ENCODE measurements at places on chromosomes 4 and X. TPM values are rescaled to one million over a fixed set of nuclear protein-coding genes. Genes with fewer than 3 reads are reported as not detected.

GPM6B gene
- total RNA-seq = 1.7 TPM

- H3K4me1 ChIP-seq = no peaks in the 10 kb centered on the region
- no peaks in the 10 kb centered on the region for H3K27me3 ChIP-seq
- no peak overlapping the region for H3K27ac ChIP-seq
- H3K36me3 ChIP-seq = no peaks in the 10 kb centered on the region
- no peak overlapping the region for H3K4me3 ChIP-seq
Observed at GRCh38 chr4:91359041-91360031, 944.4 kb upstream of the GRID2 start.

- DNase-seq = no peak
- H3K36me3 ChIP-seq = no peaks in the 10 kb centered on the region
- H3K27me3 ChIP-seq = no peaks in the 10 kb centered on the region
- H3K27ac ChIP-seq = no peak overlapping the region
Observed at GRCh38 chr4:11106759-11107158, 321.9 kb downstream of the HS3ST1 start.

GRCh38 chrX:138638996-138639395 is 72.5 kb downstream of the FGF13 start:
- no peaks in the 10 kb centered on the region for H3K27me3 ChIP-seq
- H3K4me3 ChIP-seq = no peak overlapping the region
- no peak for DNase-seq
- no peaks in the 10 kb centered on the region for H3K36me3 ChIP-seq

DNA sequence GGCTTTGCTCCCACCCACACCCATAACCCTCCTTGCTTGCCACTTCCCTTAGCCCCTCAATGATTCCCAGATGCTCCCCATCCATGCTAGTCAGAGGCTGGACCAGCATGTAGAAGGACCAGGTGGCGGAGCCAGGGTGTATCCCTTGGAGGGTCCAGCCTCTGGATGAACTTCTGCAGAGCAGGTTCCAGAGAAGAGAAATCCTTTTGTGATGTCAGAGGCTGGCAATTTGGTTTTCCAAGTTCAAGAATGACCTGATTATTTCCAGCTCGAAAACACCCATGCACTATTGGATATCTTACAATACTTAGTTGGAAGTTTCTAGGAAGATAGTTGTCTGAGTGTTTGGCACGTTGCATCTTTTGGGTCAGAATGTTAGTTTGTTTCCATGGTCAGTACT is 168.3 kb upstream of the RPS6KA3 start:
- DNase-seq = no peak
- H3K27me3 ChIP-seq = no peaks in the 10 kb centered on the region
- H3K27ac ChIP-seq = no peak overlapping the region
- H3K4me3 ChIP-seq = no peak overlapping the region
- no peaks in the 10 kb centered on the region for H3K4me1 ChIP-seq

GRCh38 chr4:149296503-149296902 is 519.1 kb downstream of the IQCM start:
- H3K36me3 ChIP-seq = no peaks in the 10 kb centered on the region
- no peak overlapping the region for H3K27ac ChIP-seq
- H3K4me3 ChIP-seq = no peak overlapping the region
- H3K4me1 ChIP-seq = no peaks in the 10 kb centered on the region
- no peak for DNase-seq
- H3K27me3 ChIP-seq = no peaks in the 10 kb centered on the region

DNA sequence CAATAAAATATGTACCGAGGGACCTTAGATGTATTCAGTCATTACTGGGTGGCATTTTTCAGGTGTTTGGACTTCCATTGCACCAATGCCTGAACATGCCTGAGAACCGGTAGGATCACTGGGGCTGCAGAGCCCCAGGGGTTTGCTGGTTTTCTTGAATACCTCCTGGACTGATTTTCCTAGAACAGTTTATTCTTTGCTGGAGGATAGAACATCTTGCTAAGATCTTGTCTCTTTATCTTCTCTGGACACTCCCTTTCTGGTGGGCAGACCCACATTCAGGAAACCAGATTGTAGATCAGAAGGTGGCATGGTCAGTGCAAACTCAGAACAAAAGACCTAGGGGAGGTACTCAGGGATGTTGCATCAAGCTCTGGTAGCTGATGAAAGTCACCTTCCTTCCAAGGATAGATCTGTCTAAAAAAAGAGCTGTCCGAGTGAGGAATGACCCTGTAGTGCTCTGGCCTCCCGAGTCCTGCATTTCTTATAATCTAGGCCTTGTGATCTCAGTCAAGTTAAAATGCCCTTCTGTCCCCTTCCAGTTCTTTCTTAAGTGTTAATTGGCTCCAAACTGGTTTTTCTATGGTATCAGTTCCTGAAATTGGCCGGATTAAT is 84.8 kb downstream of the CLDN34 start:
- H3K36me3 ChIP-seq = no peaks in the 10 kb centered on the region
- DNase-seq = no peak
- no peak overlapping the region for H3K4me3 ChIP-seq
- no peaks in the 10 kb centered on the region for H3K27me3 ChIP-seq

DNA sequence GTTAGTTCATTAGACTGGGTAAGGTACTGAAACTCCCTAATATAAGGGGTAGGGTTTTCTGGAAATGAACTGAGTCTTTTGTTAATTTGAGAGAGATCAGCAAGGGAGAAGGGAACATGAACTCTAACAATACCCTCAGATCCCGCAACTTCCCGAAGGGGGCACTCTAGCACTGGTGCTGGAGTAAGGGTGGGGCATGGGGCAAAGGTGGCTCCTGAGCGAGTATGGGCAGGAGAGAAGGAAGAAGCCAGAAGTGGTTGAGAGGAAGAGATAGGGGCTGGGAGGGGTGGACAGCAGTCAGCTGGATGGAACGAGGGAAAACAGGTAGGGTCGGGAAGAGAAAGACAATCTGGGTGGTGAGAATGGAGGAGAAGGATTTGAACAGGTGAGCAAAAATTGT is 183.2 kb upstream of the MAGEE2 start:
- H3K27me3 ChIP-seq = no peaks in the 10 kb centered on the region
- H3K36me3 ChIP-seq = no peaks in the 10 kb centered on the region
- no peak overlapping the region for H3K4me3 ChIP-seq
- H3K4me1 ChIP-seq = no peaks in the 10 kb centered on the region
- no peak overlapping the region for H3K27ac ChIP-seq

Data from thymus (tissue), 14 donors.